ENCODE measurements at places on chromosomes 4 and X.

DNA sequence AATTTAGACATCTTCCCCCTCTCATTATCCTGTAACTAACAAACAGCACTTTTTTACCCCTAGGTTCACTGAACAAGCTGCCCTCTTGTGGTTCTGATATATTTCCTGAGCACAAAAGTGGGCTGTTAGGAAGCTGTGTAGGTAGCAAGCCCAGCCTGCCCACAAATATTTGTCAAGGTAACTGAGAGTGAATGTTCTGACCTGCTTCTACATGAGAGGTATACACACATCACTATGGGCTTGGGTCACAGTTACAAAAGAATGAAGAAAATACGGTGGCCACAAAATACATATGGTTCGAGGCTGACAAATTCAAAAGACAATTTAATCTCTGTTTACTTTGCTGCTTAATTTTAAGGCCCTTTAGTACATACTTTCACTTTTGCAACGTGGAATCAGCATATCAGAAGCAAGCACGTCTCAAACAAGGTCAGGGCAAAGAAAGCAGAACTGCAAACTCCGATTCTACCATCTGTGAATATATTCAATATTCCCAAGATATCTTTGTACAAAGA is 78.7 kb downstream of the RBM47 start:
- peak; percentile 85 for DNase-seq

DNA sequence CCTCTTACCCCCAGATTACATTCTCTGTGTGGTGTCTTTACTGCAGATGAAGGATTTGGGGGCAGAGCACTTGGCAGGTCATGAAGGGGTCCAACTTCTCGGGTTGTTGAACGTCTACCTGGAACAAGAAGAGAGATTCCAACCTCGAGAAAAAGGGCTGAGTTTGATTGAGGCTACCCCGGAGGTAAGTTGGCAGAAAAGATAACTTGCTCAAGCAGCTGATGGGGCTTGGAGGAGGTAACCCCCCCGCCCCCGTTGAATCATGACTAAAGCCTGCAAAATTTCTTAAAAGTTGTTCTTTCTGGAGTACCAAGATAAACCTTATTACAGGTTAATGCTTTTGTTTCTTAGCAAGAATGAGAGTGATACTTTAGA is 1.5 kb downstream of the CCNG2 start:
- no peak for DNase-seq

- no peak for DNase-seq
These were observed 2.4 kb downstream of the TFDP3 start for GRCh38 chrX:133215747-133216146.

DNA sequence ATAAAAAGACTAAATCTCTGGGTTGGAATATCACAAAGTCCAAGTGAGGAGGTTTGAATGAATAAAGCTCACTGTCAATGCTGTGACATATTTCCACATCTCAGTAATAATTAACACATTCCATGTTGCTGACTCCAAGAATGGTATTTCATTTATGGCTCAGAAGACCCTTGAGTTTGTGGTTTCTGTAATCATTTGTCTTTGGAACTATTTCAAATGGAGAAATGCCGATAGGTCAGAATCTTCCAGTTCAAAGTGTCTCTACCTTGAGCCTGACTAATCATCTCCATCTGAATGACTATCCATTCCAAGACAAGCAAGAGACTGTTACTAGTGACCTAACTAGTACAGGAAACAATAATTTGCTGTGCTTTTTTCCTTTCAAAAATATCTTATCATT is 24.2 kb upstream of the SLC2A9 start:
- no peak for DNase-seq

- DNase-seq, result no peak
These were observed 152.3 kb downstream of the ADAM29 start for GRCh38 chr4:175070444-175070843.

DNA sequence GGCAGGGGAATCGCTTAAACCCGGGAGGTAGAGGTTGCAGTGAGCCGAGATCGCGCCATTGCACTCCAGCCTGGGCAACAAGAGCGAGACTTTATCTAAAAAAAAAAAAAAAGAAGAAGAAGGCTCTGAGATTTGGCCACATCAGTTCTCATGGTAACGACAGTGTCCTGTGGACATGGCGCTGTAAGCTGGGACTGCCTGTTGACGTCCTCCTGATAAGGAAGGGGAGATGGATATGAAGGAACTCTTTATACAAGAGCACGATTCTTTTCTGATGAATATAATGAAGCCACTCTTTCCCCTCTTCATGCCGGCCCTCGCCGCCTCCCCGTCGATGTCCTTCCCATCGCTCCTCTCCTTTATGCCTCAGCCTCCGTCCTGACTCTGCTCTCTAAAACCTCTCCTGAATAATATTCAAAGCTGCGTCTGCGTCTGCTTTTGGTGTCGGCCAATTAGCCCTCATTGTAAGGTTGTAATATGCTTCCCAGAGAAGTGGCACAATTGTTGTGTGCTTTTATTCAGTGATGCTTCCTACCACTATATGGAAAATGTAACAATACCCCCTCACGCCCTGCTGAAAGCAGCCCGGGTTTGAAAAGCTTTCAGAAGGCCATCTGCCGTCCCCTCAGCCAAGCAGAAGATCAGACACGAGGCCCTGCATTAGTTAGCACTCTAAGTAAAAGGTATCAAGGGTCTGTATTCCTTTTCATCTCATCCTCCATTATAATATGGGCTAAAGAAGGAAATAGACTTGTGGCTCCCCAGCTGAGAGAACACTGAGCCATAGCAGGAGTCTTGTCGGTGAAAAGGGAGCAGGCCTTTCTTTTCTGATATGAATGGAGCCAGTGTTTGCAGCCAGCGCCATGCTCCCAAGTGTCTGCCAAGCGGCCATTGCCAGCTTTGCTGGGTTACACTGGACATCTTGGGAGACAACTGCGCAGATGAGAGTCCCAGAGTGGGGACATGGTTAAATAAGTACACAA is 22.1 kb upstream of the SCOC start:
- DNase-seq, result no peak

- DNase-seq, result peak; percentile 17
These were observed at the start of gene LONRF3 for GRCh38 chrX:118974088-118974907. Gene LONRF3, plus strand, starts transcription at chrX:118974618. Its CDS starts 163 bp downstream, at chrX:118974781.

GRCh38 chr4:86564795-86565194 is 29.3 kb upstream of the PTPN13 start:
- DNase-seq, result no peak

DNA sequence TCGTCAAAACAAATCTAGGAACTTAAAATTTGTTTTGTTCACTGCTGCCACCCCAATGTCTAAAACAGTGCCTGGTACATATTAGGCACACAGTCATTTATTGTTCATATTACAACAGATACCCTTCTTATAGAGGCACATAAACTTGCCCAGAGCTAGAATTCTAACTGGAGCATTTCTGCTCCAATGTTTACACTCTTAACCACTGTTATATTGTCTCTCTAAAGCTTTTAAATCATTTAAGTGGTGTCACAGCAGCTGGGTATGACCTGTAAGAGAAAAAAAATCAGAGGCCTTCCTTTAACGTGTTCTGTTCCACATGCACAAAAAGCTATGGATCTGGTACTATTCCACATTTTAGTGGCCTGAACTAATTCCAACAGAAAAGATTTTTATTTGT is 3.0 kb downstream of the UBE2D3 start:
- DNase-seq, result no peak

- no peak for DNase-seq
These were observed 36.5 kb downstream of the ACOX3 start for GRCh38 chr4:8403976-8404375.

- DNase-seq, result no peak
These were observed 651 bp downstream of the NXT2 start for GRCh38 chrX:109537324-109537665.

DNA sequence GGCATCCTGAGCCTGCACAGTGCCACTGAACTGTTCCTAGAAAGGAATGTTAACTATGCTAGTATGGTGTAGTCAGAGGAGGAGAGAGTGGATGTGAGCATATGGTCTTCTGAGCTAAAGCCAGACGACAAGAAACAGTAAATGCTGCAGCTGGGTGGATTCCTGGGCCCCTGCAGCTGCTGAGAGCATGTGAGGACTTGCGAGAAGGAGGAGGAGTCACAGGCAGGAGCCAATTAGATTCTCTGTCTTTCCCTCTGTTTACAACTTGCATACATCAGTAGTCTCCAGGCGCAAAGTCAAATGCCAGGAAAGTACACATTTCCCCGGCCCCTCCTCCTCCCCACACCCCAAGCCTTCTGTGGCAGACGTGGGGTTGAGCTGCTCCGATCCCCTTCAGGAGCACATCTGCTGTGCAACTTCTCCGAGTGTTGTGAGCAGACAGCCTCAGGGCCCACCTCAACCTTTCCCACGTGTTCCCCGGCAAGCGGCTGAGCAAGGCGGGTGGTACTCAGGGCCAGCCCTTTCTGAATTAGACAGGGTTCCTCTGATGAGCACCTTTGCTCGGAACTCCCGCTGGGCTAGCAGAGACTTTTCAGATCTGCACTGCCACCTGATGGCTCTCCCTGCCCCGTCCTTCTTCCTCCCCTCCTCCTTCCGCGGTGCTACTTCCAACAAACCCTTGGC is 108.7 kb upstream of the ATP6AP2 start:
- DNase-seq, result peak; percentile 83

GRCh38 chrX:152024710-152025109 is 50.2 kb upstream of the GABRE start:
- DNase-seq, result no peak

DNA sequence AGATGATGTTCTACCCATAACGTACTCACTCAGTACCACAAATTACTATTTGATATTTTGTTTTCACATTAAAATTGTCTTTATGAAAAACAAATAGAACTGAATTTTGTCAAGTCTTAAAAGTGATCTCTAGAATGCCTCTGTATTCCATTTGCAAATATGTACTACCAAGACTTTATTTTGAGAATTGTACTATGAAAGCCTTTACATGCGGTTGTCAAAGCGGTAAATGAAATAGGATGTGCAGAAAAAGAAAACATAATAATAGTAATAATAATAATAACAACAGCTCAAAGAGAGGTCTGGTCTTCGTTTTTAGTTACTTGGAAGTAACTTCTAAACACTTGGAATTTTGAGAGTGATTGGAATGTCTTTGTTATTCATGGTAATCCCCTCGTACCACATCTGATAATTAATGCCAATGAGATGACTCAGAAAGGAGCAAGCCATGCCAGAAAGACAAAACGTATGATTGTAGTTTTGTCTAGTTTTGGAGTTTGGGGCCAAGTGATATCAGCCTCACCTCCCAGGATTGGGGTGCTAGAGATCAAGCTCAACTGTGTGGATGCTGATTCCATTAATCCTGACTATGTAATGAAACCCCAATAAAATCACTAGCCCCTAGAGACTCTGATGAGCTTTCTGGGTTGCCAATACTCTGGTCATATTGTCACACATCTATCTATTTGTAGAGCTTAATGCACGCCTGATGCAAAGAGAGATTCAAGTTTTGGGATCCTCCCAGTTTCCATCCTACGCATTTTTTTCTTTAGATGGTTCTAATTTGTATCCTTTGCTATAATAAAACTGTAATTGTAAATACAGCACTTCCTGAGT is 20.2 kb upstream of the CTSO start:
- DNase-seq, result no peak

- DNase-seq, result no peak
These were observed 52.3 kb upstream of the PDK3 start for GRCh38 chrX:24412637-24413363.

DNA sequence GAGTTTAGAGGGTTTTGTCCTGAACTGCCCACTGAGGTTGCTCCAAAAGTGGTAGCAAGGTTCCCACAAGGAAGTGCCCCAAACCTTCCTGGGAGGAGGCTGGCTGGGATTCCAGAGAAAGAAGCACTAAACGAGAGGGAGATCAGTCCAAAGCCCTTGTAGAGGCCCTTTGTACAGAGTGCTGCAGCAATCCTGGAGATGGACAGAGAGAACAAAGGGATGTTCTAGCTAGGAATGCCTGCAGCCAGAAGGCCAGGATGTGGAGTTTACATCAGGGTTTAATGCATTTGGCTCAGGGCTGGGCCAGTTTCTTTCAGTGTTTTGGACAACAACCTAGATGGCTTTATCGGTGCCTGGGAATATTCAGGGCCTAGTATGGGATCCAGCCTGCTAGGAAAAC is 2155.1 kb upstream of the AGA start:
- DNase-seq, result no peak

DNA sequence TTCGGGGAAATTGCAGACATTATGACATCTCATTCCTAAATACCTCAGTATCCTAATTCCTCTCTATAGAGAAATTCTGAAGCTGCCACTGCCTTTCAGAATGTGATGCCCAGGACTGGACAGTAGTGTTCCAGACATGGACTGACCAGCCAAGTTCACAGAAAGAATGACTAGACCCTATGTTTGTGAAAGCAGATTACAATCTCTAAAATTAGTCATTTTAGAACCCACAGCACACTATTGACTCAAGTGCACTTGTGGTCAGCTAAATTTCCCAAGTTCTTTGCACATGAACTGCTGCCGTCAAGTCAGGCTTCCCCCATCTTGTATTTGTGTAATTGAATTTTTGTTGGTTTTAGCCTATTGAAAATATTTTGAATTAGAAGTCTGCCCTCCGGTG is 81.0 kb upstream of the ESX1 start:
- no peak for DNase-seq

- DNase-seq, result no peak
These were observed 358.7 kb upstream of the NR3C2 start for GRCh38 chr4:148800940-148801339.

DNA sequence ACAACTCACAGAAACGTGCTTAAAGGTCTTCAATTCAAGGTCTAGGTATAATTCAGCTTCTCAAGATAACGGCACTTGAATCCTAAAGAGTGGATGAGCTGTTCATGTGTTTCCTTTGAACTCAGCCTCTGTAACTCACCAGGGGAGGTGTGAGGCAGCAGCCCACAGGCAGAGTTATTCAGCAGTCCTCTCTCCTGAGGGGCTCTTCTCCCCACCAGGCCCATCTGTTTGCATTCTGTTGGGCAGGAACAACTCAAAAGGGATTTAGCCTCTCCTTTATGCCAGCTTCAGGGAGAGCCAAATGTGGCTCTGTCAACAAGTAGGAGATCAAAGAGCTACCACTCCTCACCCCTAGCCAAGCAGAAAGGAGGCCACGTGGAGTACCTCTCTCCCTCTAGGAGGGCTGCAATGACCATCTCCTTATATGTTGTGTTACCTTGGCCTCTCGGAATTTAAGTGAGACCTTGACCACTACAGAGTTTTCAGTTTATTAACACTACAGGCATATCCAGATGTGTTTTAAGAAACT is 151.2 kb downstream of the SPATA18 start:
- no peak for DNase-seq

GRCh38 chr4:108119199-108119800 is 49.4 kb downstream of the LEF1 start:
- no peak for DNase-seq

GRCh38 chrX:64447207-64447606 is 52.0 kb upstream of the MTMR8 start:
- DNase-seq, result no peak
